ENCODE measurements at places on chromosomes 3 and 15.

- DNase-seq = no peak
Observed at GRCh38 chr3:195770081-195770840, 41.5 kb downstream of the MUC4 start.

- DNase-seq = no peak
Observed at GRCh38 chr15:26974120-26974780, 3.3 kb downstream of the GABRG3 start.

DNA sequence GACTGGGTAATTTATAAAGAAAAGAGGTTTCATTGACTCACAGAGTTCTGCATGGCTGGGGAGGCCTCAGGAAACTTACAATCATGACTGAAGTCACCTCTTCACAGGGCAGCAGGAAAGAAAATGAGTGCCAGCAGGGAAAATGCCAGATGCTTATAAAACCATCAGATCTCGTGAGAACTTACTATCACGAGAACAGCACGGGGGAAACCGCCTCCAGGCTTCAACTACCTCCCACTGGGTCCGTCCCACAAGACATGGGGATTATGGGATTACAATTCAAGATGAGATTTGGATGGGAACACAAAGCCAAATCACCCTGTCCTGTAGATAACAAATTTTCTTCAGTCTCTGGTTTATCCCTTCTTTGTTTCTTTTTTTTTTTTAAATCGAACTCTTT, 31.0 kb upstream of the AVEN start:
- no peak for DNase-seq

DNA sequence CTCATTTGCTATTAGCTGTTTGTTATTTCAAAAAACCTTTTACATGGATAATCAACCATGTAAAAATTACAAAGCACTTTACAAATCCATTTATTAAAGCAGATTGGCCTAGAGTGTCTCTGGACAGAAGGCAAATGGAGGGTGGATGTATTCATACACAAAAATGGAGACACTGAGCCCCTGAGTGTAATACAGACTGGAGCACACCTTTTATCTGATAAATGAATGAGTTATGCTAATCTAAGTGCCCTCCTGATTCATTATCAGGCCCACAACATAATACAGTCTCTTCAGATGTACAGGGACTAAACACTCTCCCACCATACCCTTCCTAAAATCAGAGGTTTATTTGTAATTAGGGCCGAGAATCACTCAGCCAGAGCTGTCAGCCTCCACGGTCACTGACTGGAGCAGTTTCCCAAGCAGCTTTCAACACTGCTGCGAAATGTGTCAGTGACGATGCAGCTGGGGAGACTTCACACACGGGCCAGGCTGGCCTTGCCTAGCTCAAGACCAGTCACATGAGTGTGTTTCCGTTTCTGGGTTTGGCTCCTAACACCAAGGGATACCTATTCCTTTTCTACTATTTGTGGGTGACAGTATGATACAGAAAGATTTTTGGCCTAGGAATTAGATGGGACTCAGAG, 271.8 kb downstream of the ZIC1 start:
- DNase-seq = no peak

DNA sequence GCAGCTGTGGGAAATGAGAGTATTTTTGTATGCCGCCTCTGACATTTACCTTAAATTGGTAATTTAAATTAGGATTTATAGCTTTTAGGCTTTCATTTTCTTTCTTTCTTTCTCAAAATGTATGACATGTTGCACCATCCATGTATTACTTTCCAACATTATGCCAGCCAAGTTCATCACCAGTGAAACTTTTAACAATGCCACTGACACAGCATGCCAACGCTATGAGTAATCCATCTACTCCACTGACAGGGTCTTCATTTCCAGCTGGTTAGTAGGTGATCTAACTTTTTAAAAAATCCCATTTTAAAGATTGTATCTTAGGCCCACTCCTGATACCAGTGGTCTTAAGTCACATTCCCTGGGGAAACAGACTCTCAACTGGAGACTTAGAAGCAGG, 21.8 kb upstream of the CLDN16 start:
- no peak for DNase-seq

DNA sequence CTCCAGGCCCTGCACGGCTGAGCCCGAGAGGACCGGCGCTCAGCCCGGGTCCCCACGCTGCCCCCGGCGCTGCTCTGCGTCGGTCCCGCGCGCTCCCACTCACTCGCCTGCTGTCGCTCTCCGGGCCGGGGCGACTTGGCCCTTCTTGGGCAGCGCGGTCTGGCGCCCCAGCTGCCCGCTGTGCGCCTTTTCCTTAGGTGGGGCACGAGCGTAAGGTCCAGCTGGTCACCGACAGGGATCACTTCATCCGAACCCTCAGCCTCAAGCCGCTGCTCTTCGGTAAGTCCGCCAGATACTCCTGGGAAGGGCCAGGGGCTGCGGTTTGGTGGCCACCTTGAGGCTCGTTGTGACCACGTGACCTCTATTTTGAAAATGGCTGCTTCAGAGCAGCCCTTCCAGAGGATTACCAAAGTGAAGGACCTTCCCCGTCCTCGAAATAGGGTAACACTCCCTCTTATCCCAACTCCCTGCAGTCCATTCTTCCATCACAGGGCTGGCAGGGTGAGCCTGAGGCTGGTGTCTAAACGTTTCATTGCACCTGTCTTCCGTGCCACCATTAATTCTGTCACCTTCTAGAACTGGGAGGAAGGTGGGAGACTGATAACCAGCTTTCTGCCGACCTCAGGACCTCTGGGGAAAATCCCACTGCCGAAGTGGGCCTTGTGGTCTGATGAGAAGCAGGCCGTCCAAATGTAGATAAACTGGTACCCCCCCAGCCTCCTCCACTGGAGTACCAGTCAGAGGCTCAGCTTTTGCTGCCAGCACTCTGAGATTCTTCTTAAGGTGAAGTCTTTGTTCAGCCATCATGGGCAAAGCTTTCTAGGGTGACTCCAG, 812 bp downstream of the P4HTM start:
- no peak for DNase-seq

DNA sequence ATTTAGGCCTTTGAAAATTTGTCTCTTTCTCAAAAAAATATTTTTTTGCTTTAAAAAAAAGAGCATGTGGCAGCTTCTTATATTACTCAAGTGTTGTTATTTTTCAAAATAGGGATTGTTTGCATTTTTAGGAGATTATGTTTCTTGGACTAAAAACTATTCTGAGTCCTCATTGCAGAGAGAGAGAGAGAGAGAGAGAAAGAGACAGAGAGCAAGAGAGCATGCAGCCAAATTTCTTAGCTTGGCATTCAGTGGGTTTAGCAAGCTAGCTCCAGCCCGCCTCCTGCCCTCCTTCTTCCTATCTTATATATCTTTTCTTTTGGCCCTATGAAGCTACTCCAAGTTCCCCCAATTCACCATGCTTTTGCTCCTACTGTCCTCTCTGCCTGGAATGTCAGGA, 55.7 kb downstream of the CEMIP start:
- DNase-seq = no peak

DNA sequence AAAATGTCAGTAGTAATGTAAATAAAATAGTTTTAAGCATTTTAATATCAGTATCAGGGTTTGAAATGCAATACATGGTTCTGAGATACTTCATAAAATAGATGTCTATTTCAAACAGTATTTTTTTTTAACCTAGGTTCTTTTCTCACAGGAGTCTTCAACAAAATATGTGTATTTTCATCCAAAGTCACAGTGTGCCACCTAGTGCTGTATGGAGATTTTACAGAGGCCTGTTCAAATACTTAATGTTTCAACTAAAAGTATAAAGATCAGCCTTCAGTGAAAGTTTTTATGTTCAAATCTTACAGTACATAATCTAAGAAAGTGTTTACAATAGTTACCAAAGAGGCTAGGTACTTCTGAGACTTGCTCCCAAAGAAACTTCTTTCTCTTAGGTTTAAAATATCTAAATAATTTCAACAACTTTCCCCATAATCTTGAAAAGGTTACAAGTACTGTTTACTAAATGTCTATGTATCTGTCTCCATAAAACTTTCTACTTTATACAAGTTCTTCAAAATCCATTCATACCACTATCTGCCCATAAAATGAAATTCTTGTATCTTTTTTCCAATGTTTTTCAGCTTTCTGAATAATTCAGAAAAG, 38.3 kb downstream of the SCAPER start:
- no peak for DNase-seq

- DNase-seq = no peak
Observed at GRCh38 chr15:80153900-80154299, 1.1 kb downstream of the FAH start.

DNA sequence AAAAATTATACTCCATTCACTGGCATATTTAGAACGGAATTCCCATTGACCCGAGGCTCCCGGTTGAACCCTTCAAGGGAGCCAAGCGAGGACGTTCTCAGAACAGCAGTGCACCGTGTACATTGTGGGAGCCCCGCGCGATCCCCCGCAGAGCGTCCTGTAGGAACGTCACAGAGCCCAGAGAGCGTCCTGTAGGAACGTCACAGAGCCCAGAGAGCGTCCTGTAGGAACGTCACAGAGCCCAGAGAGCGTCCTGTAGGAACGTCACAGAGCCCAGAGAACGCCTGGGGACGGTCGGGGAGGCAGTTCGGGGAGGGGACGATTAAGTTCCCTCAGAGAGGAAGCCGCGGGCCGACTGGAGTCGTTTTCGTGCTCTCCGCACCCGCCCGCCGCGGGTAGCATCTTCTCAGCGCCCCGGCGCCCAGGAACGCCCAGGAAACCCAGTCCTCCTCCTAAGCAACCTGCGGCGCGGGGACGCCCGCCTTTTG, 506 bp upstream of the ATP1B3 start:
- no peak for DNase-seq

DNA sequence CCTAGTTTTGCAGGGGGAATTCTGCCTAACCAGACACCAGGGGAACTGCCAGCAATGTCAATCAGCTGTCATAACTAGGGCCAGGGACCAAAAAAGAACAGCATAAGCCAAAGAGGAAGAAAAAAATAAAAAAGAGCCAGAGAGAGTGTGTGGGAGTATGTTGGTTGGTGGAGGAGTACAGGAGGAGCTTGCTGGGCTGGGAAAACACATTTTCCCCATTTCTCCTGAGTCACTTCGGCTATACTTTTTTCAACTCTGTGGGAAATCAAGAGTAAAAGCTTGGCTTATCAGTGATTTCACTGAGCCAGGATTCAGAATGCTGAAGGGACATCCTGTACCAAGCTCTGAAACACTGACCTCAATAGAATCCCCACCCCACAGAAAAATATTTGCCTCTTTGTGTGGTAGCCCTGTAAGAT, 144.7 kb upstream of the DPH6 start:
- no peak for DNase-seq

DNA sequence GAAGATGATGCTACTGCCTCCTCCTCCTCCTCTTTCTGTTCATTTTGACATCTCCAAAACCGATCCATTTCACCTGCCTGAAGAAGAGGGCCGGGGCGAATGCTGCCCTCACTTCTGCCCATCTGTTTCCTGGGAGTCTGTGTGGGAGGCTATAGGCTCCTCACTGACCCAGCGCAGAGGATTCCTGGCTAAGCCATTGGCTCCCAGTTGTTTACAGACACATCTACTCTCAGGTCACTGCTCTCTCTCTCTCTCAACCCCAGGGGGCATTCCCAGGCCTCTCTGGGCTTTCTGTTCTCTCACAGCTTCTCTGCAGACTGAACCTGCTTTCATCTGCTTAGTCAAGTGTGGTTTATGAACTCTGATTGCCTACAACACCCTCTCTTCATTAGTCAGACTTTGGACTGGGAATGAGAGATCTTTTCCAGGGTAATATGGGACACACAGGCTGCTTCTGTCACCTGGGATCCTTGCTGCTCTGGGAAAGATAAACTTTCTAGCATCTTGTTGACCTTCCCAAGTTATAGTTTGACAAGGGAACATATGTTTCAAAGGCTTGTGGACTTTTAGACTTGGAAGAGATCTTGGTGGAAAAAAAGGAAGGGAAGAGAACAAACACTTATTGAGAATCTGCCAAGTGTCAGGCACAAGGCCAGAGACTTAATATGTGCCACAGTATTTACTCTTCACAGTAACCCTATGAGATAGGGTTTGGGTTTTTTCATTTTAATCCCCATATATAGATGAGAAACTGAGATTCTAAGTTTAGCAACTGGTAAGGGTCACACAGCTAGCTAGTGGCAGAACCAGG, 30.2 kb upstream of the USP3 start:
- DNase-seq = peak; percentile 71

- DNase-seq = no peak
Observed at GRCh38 chr3:131690800-131691199, 188.0 kb upstream of the MRPL3 start.

DNA sequence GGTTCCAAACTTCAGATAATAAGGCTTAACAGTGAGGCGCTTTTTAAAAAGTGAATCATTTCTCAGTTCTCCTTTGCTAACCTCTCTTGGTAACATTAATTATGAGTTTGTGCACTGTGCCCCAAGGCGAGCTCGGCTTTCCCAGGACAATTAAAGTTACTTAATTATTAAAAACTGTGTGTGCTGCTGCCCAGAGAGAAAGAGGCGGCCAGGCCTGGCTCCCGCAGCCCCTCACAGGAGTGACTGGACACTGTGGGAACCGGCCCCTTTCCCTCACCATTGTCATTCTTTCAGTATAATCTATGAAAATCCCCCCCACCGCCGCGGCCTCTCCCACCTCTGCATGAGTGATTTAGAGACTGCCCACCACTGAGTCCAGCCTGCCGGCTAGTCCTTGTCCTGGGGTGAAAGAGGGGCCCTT, 43.1 kb upstream of the HES1 start:
- DNase-seq = no peak

DNA sequence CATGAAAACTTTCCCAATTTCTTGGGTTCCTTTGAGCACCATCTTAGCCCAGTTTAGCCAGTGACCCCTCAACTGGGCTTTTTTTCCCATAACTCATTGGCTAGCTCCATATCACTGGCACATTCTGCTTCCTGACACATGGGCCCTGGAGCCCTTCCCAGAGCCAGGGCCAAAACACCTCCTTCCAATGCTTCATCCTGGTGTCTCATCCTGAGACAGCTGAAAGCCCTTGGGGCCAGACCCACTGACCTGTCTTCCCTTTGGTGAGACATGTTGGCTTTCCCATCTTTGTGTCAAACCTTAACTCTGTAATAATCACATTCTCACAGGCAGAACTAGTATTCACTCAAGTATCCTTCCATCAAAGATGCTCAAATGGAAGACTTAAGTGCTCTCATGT, 82.6 kb upstream of the SMAD3 start:
- DNase-seq = no peak

- no peak for DNase-seq
Observed at GRCh38 chr15:75697523-75697922, 15.1 kb downstream of the CSPG4 start.

GRCh38 chr15:67290319-67290718, 35.7 kb downstream of the IQCH start:
- DNase-seq = no peak

DNA sequence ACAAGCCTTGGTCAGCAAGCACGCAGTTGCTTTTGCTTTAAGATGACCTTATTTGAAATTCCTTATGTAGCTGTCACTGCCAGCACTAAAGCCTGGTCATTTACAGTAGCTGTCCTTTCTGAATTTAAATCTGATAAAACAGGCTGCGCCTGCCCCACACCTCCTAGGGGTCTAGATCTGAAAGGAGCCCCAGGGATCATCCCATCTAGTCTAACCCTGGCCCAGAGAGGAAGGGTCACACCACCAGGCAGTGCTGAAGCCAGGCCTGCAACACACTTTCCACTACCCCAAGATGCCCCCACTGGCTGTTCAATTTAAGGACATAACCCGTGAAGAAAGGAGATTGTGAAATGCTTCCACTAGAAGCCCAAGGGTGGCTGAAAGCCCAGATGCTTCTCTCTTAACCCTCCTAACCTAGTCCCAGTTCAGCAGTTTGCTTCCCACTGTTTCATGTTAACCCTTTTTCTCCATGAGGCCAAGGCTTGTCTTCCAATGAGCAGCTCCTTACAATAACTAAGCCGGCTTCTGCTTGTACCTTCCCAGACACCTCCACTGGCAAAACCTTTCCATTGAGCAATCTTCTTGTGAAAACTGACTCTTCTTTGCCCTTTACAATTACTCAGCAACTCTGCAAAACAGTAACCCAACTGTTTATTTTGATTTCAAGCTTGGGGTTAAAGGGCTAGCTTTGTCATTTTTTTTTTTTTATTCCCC, 198.9 kb upstream of the LPP start:
- no peak for DNase-seq
